ENCODE measurements at places on chromosomes 12 and 14.
A peak's percentile ranks its signal among the peaks of the same experiment; 100 is the strongest.

DNA sequence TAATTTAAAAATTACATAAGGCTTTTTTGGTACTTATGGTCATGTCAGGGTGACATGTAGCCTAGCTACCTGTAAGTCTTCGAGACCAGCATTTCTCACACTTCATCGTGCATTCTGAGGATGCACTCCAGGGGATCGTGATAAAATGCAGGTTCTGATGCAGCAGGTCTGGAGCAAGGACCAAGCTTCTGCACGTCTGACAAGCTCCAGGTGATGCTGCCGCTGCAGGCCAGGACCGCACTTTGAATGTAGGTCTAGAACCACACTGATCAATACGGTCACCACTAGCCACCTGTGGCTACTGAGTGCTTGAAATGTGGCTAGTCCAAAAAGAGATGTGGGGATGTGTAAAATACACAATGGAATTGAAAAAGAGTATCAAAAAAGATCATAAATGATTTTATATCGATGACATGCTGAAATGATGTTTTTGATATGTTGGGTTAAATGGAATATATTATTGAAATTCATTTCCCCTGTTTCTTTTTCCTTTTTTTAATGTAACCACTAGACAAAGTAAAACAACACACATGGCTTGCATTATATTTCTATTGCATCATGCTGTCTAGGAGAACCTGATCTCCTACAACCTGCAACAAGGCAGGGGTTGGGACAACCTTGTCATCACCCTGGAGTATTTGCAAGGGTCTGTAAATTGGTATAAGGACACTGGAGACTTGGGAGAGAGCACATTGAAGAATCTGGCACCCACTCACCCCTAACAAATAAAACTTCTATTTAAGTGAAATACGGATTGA lies 142.4 kb downstream of the DPF3 start:
- no peak for DNase-seq

DNA sequence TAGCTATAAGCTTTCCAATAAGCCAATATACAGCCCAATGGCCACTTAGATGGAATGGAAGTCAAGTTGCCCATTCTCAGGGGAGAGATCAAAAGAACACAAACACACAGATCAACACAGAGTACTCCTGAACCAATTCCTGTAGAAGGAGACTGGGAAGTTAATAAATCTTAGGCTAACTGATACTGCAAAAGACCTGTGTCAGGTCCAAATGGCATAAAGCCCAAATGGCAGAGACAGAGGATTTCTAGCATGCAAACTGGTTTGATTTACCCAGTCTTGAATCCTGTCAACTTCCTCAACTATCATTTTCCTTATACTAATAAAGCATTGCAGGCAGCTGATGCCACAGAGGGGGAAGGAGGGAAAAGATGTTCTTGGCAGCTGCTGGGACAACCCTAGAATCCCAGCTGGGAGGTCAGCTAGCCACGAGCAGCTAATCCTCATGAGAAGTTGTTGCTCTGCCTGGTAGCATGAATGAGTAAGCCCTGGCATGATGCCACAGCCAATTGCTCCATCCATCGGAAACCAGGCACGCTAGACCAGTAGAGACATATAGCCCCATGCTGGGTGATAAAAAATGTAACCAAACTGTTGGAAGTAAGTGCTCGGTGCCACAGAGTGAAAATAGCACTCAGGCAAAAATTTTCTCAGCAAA lies 26.2 kb downstream of the ANG start:
- DNase-seq = peak; percentile 75

DNA sequence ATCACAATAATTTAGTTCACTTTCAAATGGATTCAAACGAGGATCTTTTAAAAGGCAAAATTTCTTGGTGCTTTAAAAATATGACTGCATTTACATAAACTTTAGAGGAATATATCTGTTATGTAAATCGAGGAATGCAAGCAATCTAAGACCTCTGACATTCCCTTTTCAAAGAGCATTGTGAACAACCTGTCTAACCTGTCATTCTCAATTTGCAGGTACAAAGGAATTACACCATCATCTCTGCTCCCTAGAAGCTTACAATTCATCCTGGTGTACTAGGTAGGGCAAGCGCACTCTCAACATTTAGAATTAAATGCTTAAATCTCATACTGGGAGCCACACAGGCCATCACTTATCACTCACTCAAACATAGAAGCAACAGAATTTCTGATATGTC lies 35.6 kb downstream of the BMP4 start:
- no peak for DNase-seq

DNA sequence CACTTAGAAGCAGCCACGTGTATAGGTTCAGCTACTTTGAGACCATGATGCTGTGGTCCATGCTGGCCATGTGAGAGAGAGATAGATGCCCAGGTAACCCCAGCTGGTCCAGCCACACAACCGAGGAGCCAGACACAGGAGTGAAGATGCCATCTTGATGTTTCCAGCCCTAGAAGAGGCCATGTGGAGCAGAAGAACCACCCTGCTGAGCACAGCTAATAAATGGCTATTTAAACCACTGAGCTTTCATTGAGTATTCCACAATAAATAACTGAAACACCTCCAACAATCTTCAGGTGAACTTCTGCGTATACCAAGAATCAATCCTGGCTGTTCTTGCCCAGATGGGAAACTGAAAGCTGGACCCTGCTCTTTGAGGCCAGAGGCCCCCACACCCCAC lies 84.0 kb upstream of the GSC start:
- no peak for DNase-seq

GRCh38 chr14:39581474-39581873 lies 149.2 kb upstream of the FBXO33 start:
- no peak for DNase-seq

- DNase-seq = no peak
These were observed 32.0 kb downstream of the PRKD1 start for GRCh38 chr14:29895591-29896083.

DNA sequence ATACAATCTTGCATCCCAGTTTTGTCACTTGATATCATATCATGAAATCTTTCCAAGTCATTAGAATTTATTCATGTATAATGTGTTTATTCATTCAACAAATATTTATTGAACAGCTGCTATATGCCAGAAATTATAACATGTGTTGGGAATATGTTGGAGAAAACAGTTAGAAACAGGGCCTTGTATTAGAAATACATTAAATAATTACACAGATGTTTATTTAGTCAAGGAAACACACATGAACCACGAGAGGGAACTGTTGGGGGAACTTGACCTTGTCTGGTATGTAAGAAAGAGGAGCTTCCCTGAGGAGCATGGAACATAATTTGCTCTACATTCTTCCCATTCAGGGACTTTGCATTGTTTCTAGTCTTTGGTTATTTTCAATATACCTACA lies 191.7 kb upstream of the FRMD6 start:
- no peak for DNase-seq

GRCh38 chr12:130018614-130019013 lies 114.8 kb upstream of the TMEM132D start:
- DNase-seq = no peak

GRCh38 chr14:84770030-84770429 lies 759.9 kb upstream of the FLRT2 start:
- DNase-seq = no peak

DNA sequence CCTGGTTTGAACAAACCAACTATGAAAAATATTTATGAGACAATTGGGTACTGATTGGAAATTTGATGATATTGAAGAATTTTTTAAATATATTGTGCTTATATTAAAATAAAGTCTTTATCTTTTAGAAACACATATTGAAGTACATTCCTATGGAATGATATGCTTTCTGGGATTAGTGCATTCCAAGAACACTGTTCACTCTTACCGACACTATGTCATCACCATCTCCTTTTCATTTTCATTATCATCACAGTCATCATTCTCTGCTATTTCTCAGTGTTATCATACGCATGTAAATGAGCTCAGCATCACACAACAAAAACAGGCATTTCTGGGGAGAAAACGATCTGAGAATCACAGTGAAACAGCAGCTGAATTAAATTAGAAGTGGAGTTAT lies 513.3 kb upstream of the CCDC196 start:
- no peak for DNase-seq

- DNase-seq = no peak
These were observed 220.3 kb downstream of the MON2 start for GRCh38 chr12:62686938-62687337.

- DNase-seq = no peak
These were observed 46.4 kb downstream of the PPM1H start for GRCh38 chr12:62888454-62889110.

DNA sequence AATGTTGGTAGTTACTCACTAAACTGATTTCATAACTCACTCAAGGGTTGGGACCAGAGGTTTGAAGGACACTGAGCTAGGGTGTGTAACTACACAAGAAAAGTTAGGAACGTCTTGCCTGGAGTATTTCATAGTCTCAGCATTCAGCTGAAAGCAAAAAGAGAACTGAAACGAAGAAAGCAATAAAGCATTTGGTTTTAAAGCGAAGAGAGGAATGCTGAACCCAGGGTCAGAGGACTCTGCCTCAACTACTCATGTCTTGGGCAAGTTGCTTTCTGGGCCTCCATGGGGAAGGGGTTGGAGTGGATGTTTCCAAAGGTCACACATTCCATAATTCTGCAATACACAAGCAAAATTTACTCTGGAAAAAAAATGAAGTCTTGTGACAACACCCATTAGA lies 1.4 kb downstream of the GNS start:
- no peak for DNase-seq

DNA sequence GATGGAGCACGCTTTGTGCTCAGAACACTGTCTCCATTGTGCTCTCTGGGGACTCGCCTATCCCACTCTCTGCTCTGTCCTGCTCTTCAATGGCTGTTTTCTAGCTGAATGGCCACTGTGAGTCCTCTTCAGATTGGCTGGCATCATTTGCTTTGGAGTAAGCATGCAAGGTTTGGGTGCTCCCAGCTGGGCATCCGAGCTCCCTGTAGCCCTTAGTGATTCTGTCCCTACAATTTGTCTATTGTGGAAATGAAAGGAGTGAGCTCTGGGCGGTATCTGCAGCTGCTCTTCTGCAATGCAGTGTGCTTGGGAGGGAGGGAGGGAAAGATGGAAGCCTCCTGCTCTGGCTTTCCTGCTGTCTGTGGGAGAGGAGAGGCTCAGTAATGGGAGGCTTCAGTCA lies 84.8 kb downstream of the SMOC1 start:
- DNase-seq = no peak

GRCh38 chr14:101827286-101827685 lies 65.8 kb downstream of the PPP2R5C start:
- DNase-seq = no peak

GRCh38 chr14:65954942-65955341 lies 531.2 kb upstream of the CCDC196 start:
- DNase-seq = no peak

- no peak for DNase-seq
These were observed 46.9 kb downstream of the EFCAB11 start for GRCh38 chr14:89907655-89908054.

GRCh38 chr12:47066278-47067025 lies 13.0 kb upstream of the PCED1B start:
- no peak for DNase-seq

DNA sequence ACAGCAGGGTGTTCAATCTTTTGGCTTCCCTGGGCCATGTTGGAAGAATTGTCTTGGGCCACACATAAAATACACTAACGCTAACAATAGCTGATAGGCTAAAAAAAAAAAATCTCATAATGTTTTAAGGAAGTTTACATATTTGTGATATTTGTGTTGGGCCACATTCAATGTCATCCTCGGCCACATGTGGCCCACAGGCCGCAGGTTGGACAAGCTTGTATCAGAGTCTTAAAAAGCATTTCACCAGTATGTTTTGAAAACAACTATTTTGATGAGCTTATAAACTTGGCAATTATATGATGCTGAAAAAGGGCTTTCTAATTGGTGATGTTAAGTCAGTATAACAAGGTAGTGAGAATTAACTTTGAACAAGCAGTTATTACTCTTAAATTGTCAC lies 78.9 kb downstream of the PIK3C2G start:
- no peak for DNase-seq

DNA sequence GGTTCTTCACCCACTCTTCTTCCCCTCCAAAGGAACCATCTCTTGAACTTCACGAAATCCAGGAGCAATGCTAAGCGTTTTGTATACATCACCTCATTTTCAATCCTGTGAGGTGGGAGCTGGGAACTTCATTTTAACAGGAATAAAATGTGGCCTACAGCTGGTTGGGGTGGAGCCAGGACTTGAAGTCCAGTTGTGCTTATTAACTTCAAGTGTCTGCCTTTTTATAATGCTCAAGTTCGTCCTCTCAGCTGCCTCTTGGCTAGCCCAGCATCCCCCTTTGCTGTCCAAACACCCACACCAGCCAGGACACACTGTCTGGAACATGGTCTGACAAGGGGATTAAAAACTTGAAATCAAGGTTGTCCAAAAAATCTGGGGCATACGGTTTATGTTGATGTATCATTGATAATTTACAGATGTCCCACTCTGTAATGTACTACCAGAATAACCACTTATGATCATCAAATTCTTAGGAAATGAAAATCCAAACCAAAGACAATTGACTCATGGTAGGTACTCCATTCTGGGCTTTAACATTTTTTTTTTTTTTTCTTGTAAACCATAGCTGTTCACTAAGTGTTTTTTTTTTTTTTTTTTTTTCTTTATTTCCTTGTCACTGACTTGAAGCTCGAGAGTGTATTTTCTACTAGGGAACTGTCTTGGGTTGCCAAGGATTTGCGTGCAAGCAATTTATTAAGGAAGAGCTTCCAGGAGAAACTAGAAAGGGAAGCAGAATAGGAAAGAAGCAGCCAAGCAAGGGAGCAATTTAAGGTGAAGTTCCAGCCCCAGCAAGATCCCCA lies 252.3 kb downstream of the EFCAB11 start:
- no peak for DNase-seq

DNA sequence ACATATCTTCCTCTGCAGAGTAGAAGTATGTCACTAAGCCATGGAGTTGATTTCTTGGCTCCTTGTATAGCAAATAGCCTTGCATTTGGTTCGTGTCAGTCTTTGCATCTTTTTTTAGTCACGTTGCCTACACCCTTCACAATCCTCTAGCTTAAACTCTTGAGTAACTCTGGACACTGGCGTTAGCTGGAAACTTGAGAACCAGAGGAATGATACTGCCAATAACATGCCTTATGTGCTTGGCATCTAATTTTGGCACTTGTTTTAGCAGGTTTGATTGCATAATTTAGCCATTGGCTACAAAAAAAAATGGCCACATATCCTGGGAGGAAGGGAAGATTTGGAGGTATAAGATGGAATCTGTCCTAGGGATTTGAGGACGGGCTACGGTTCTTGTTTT lies 136.2 kb downstream of the ETV6 start:
- DNase-seq = no peak

GRCh38 chr14:89248411-89249064 lies 168.5 kb downstream of the FOXN3 start:
- DNase-seq = no peak

- DNase-seq = no peak
These were observed 129.6 kb downstream of the GTF2A1 start for GRCh38 chr14:81091139-81091538.

GRCh38 chr12:32139064-32139421 lies 32.4 kb downstream of the BICD1 start:
- DNase-seq = peak; percentile 58

GRCh38 chr12:126747530-126748149 lies 1519.3 kb upstream of the TMEM132C start:
- DNase-seq = no peak

GRCh38 chr12:111339321-111339938 lies 29.5 kb downstream of the PHETA1 start:
- DNase-seq = no peak
